Activated T-helper 1 cell treated with Interleukin-2 at 50 U/mL for 16 hours (primary cell): ENCODE measurements at places on chromosomes 5 and 9.

GRCh38 chr9:123401879-123402513 is 46.0 kb downstream of the CRB2 start:
- no peak for DNase-seq

DNA sequence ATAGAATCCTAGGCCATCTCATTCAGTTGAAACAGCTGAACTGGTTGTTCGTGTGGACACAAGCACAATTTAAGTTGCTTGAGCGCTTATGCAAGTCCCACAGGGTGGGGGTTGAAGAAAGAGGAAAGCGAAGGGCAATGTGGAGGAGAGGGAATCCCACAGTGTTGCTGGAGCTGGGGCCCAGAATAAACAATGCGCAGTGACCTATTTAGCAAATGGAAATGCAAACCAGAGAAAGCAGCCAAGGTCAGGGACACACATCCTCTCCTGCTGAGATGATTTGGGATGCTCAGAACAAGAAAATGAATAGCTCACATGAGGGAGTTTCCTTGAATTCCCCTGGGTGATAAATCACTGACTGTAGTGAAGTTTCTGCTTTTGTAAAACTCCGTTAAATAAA is 838.3 kb downstream of the TLE4 start:
- DNase-seq = no peak

GRCh38 chr9:85142496-85142911 is 473.0 kb downstream of the NTRK2 start:
- DNase-seq = no peak

- DNase-seq = no peak
Observed at GRCh38 chr9:91243029-91243428, 118.7 kb downstream of the AUH start.

DNA sequence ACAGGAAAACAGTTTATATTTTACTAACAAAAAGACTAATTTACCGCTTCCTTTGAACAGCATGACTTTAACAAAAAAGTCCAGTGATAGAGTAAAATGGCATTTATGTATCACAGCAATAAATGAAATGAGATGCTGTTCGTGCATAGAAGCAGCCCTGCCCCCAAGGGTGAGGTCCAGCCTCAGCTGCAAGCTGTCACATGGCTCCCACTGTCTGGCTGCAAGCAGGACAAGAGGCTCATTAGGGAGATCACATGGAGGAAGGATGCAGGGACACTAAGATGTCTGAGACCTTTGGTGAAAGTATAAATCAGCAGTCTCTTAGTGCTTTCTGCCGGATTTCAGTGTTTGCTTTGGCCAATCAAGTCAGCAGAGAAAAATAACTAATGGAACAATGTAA is 23.0 kb downstream of the GDNF start:
- no peak for DNase-seq

- DNase-seq = no peak
Observed at GRCh38 chr9:130535818-130536521, 43.4 kb upstream of the FUBP3 start.

DNA sequence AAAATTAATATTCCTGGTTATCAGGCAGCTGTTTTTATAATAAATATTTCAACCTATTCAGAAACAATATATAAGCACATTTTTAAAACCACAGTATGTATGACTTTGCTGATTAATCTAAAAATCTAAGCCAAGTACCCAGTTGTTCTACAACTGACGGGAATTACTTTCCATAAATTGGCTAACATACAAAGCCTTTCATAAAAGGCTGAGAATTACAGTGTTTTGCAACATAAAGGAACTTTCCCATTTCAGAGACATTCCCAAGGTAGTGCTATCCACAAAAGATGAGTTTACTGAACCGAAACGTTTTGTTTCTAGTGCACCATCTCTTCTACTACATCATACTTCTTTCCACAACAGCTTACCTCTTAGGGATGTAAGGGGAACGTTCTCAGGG is 7.2 kb downstream of the RNF145 start:
- no peak for DNase-seq

- no peak for DNase-seq
Observed at GRCh38 chr9:97786341-97786740, 66.7 kb upstream of the FOXE1 start.

DNA sequence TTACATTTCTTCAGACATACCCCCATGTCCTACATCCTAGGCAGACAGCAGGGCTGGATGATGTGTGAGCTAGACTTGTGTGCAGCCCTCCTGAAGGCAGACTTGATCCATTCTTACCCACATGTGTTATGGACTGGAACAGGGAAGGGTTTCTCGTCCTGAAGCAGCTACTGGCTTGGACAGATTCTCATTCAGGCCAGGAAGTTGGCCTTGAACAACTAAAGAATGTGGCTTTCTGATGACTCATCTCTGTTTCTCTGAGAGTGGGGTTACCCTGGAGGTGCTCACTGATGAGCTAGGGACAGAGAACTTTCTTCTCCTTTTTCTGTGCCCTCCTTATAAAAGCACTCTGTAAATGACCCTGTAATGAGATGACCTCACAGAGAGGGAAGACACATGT is 246.5 kb downstream of the PCSK5 start:
- no peak for DNase-seq

DNA sequence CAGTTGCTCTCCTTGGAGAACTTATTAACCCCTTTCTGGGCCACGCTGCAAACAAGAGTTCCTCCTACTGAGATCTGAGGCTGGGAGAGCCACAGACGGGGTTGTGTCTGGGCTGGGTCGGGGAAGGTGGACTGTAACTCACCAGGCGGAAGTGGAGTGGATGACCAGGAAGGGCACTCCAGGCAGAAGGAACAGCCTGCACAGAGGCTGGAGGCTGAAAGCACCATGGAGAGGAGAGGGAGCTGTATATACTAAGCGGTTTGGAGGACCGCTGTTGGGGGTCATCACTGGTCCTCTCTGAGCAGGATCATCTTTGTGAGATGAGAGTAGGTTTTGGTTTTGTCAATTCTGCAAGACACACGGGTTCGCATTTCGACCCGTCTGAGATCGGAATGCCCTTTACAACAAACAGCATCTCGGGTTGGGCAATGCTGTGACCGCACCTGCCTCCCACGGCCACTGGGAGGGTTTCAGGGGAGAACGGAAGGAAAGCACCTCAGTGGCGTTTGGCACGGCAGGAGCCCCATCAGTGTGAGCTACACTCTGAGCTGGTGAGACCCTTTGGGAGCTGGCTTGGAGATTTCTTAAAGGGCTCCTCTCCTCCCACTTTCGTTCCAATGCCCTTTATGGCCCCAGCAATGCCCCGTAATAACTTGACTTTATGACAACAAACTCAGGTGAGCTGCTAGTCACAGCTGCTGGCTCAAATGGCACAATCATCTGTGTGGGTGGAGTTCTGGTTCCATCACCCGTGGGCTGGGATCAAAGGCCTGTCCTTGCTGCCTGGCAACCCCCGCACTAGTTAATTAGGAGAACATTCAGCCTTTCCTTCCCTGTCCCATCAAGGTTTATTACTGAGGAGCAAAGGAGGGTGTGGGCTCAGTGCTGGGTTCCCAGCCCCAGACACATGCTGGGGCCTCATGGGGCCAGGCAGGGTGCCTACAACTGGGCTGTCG is 18.7 kb upstream of the NEURL1B start:
- DNase-seq = no peak

DNA sequence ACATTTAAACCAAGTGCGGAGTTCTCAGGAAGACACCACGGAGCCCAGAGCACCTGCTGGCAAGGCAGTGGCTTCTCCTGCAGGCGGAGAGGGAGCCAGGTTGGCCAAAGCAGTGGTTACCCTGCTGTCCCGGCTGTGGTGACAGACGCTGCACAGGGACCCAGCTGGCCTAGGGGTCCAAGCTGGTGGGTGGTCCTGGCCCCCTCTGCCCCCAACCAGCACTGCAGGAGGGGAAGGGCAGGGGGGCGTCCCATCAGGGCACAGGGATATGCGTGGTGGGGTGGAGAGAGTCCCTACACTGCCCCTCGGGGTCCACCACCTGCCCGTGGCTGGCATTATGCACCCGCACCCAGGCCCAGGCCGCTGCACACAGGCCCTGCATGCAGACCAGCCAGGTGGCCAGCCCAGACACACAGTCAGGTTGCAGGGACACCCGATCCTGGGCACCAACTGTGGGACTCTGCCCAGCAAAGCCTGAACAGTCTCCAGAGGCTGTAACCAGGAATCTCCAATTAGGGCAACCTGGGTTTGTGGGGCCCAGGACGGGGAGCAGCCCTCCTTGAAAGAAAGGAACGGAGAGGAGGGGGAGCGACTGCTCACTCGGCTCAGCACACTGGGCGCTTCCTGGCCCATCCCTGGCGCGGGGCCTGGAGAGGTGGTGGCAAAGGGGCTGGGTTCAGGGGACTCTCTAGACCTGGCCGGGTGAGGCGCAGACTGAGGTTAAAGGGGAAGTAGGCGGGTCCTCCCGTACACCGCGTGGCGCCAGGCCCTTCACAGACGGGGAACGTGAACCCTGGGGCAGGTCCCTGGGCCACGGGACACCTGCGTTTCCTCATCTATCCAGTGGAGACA is 46.3 kb downstream of the NACC2 start:
- DNase-seq = no peak

DNA sequence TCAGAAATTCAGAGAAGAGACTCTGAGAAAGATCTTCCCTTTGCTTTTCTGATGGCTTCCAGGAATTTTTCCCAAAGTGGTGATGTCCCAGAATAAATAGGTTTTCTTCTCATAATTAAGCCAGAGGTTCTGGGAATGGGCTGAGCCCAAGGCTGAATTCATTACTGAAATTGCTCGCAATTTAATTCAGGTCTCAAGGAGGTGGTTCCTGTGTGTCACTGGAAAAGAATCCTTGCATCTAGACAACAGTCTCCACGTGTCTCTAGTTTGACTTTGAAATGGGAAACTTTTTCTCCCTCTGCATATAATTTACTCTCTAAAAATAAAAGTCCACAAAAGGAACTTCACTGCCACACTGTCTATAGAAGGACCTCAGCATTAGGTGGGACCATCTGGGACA is 27.8 kb upstream of the STX17 start:
- DNase-seq = no peak

DNA sequence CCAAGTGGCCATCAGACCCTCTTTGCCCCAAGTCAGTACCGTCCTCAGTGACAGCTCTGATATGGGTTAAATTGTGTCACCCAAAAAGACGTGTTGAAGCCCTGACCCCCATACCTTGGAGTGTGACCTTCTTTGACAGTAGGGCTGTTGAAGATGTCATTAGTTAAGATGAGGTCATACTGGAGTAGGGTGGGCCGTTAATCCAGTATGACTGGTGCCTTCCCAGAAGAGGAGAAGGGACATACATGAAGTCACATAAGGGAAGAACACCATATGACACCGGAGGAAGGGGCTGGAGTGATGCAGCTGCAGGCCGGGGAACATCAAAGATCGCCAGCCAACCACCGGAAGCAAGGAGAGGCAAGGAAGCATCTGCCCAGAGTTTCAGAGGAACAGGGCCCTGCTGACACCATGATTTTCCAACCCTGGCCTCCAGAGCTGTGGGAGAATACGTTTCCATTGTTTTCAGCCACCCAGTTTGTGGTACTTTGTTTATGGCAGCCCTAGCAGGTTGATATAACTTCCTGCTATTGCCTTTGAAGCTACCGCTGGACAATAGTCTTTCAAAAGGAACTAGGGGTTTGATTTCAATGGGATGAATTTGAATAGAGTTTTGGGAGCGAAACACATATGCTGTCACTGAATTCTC is 36.4 kb upstream of the CPEB4 start:
- DNase-seq = no peak

DNA sequence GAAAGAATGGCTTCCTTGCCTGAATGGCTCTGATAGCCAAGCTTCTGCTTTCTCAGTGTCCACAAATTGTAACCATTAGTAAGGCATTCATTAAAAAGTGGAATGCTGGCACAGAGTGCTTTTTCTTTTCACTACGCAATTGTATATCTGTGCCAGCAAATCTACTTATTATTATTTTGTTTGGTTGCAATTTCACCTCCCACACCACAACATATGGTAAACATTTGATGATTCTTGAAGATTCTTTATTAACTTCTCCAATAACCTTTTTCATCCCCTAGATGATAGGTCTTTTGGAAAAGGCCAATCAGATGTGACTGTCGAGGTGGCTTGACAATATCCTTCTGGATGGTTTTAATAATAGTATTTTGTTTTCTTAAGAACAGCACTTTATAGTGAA is 234.1 kb downstream of the TMEM38B start:
- no peak for DNase-seq

DNA sequence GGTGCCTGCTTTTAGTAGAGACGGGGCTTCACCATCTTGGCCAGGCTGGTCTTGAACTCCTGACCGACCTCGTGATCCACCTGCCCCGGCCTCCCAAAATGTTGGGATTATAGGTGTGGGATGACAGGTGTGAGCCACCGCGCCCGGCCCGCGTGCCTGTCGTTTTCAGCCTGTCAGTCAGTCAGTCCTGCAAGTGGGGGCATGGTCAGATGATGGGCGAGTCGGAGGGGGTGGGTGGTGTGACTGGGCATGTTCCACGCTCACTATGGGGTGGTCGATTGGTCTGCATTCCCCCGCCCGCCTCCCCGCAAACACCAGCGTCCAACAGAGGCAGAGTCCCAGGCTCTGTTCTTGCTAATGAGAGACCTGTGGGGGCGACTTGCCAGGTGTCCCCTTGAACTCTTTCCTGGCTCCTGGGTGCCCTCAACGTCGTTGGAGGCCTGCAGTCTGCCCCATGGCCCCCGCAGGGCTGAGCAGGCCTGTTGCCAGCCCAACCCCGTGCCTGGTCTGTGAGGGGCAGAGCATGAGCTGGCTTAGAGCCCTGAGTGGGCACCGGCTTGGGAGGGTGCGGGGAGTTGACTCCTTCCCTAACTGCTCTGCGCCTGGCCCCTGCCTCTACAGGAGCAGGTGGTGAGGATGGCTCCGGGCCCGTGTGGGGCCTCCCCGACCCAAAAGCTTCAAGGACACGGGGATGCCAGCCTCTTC is 23.1 kb downstream of the CRB2 start:
- DNase-seq = no peak

DNA sequence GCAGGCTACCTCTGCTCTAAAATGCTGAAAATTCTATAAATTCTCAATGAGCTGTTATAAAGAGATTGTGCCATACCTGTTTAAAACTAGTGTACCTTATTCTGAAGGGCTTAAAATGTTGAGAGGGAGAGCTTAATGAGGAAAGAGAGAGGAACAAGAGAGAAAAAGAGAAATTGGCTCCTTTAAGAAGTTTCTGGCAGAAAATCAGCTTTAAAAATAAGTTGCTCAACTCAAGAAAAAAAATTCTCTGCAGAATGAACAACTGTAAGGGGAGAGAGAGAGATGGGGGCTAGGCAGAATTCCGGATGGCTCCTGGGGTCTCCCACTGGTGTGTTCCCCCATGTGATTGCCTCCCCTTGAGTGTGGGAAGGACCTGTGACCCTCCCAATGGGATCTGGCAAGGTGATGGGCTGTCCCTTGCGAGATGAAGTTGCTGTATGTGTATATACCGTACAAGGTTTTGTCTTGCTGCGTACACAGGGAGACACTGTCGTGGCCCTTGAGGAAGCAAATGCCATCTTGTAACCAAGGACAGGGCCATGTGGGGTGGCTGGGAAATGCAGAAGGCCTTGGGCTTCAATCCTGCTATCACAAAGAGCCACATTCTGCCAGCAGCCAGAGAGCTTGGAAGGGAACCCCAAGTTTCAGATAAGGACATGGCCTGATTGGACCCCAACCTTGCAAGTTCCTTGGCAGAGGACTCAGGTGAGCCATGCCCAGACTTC is 64.3 kb upstream of the S1PR3 start:
- DNase-seq = no peak
